ENCODE measurements at places on chromosomes 6 and 20.

DNA sequence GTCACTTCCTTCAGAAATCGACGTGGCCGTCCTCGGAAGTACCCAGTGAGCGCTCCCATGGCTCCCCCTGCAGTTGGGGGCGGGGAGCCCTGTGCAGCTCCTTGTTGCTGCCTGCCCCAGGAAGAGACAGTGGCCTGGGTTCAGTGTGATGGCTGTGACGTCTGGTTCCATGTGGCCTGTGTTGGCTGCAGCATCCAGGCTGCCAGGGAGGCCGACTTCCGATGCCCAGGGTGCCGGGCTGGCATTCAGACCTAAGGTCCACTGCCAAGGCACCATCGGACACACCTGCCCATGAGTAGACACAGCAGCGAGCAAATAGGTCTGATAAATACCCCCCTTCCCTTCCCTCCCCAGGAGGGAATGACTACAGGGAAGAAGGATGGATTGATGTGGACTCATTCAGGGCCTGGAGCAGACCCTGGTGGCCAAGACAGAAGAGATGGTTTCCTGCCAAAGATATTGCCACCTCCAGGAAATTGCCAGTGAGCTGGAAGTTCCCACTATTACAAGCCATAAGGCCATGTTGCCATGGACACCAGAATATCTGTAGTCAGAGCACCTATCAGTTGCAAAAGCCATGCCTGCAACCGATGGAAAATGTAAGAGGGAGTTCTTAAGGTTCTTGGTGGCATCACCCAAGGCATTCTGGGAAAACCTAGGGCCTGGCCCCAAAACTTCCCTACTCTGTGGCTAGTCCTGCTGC, 4.2 kb downstream of the TCF19 start:
- no peak for DNase-seq

GRCh38 chr6:7471171-7471570, 70.3 kb upstream of the DSP start:
- no peak for DNase-seq

DNA sequence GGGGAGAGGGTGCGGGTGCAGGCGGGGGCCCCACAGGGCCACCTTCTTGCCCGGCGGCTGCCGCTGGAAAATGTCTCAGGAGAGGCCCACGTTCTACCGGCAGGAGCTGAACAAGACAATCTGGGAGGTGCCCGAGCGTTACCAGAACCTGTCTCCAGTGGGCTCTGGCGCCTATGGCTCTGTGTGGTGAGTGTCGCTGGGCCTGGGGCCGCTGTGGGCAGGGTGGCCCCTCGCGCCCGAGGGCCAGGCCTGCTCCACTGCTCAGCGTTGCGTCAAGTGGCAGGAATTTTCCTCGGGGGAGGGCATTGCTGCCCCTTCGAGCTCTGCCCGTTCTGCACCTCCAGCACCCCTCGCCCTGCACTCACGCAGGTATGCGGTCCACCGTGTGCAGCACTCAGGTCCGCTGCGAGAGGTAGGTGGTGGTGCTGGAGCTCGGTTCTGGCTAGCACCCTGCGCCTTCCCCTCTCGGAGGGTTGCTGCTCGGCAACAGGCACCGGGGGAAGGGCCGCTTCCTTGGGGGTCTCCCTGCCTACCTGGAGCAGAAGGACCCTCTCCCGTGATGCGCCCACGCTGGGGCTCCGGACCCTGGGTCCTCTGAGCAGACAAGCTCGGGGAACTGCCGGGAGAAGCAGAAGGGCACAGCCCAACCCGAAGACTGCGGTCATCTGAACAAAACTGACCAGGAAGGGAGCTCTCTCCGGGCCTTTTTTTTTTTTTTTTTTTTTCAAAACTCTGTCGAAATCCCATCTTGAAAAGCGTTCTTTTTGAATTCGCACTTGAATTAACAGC, 674 bp downstream of the MAPK14 start:
- DNase-seq: no peak

DNA sequence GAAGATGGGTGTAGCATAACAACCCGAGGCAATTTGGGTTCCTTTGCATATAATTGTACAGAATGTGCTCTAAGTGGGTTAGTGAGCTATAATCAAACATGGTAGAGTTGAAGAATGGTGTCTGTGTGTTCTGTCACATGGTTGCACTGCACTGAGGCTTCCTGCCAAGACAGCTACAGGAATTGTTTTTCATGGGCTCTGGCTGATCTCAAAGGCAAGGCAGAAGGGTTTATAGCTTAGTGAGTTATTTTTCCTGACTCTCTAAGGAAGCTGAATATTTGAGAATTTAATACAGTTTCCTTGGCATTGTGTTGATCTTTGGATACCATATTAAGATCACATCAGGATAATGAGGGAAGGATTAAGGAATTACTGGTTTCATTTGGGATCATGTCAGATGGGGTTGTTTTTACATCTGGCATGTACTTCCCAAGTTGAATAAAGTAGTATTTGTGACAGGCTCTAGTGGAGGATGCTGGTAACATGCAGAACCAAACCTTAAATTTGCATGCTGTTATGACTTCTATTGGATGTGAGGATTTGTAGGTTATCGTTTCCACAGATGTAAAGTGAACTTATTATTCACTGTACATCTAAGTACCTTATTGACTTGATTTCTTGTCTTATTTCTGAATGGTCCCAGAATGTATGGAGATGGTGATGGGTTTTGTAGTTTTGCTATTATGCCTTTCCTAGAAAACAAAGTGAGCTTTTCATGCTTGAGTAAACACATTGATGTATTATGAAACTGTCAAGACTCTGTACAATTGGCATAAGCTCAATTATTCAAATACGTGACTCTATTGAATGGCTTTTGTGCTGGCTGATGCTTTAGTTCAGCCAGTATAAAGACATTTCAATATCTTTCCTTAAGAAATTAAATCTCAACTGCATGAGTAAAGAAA, 43.3 kb downstream of the LRRC1 start:
- no peak for DNase-seq

DNA sequence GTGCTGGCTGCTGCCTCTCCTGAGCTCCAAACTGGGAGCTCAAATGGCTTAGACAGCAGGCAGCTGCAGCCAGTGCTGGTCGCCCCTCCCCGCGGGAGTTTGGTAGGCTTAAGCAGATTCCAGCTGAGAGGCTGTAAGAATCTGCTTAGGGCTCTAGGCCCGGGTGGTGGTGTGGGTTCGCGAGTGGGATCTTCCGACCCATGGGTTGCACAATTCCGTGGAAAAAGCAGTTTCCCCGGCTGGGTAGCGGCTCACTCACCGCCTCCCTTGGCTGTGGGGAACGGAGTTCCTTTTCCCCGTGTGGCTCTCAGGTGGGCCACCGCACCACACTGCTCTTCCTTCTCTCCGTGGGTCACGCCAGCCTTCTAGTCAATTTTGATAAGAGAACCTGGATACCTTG, 232.5 kb downstream of the PKHD1 start:
- DNase-seq: no peak

DNA sequence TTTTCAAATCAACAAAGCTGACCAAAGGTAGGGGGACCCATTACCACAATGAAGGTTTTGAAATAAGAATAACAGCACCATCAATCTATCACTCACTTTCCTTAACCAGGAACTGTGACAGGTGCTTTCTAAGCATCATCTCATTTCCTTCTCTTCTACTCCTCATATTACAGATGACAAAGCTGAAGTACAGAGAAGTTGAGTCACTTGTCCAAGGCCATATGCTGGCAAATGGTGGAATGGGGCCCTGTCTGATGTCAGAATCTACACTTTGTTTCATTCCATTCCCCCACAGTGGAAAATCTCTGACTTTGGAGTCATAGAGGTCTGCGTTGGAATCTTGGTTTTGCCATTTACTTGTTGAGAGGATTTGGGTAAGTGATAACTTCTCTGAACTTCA, 222.5 kb upstream of the LRFN2 start:
- DNase-seq: no peak

GRCh38 chr6:109768485-109768884, 77.4 kb downstream of the FIG4 start:
- no peak for DNase-seq

DNA sequence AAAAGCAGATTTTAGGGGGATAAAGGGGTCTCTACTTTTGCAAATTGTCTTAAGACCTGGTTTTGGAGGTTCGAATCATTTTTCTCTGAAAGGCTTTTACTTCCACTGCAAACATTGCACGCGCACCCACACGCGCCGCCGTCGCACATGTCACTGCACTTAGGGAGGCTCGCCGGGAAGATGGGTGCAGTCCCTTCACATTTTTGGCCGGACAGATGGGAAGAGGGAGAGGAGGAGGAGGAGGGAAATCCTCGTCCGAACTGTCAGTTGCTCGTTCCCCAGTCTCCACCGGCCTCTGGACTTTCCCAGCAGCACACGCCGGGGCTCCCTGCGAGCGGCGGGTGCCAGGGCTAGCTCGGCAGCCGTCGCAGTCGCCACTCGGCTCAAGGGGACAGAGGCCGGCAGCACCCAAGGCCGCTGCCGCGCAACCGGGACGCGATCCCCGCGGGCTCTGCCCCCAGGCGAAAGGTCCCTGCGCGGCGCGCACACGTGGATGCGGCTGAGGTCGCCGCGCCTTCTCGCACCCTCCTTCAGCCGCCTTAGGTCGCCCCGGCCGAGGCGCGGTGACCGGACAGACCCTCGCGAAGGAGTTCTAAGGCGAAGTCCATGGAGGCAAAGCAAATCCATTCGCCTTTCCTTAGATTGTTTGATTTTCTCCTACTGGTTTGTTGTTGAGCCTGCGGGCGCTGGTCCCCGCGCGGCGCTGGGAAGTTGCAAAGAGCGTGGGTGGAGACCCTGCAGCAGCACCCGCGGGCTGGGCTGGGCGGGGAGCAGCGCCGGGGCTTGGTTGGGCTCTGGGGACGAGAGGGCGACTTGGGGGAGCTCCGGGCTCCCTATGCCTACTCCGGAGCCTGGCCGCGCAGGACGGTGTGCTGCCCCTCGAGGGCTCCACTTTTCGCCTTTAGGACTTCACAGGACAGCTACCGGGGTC, 1.2 kb downstream of the MYB start:
- DNase-seq: no peak

Measured in iPS DF 6.9 (cell line).